Thoracic aorta (tissue), 2 donors: ENCODE measurements at places on chromosomes 16 and 17. TPM values are rescaled to one million over a fixed set of nuclear protein-coding genes. Genes with fewer than 3 reads are reported as not detected.

DNA sequence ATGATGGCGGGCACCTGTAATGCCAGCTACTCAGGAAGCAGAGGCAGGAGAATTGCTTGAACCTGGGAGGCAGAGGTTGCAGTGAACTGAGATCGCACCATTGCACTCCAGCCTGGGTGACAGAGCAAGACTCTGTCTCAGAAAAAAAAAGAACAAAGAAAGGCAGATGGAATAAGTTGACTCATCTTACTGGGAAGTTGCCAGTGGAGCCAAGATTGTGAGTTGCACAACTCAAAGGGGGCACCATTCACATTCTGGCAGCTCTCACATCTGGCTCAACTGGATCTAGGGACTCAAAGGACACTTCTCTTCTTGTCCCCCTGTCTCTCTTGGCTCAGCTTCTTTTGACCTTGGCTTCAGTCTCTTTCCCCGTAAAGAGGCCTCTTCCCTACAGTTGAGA is 53.7 kb upstream of the ETV4 start:
- H3K4me1 ChIP-seq: peaks cover 27% of the 10 kb centered on the region
- DNase-seq: no peak
- no peaks in the 10 kb centered on the region for H3K27me3 ChIP-seq
- H3K36me3 ChIP-seq: no peaks in the 10 kb centered on the region
- H3K4me3 ChIP-seq: no peak overlapping the region
- H3K27ac ChIP-seq: no peak overlapping the region

REXO5 gene
- total RNA-seq: not detected

DNA sequence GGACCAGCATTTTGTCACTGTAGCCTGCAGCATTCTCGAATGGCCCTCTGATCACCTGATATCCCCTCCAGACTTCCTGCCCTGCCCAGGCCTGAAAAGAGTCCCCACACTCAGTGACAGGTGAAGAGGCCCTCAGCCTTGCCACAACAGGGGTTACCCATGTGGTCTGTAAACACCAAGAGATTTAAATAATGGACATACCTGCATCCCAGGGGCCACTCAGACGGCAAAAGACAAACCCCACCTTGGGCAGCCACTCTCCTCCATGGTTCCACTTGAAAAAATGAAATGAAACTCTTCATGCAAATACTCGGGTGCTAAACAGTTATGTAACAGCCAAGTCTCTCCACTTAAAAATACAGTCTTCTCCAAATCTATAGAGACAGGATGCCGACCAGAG is 22.9 kb upstream of the PECAM1 start:
- no peak overlapping the region for H3K27ac ChIP-seq
- H3K27me3 ChIP-seq: no peaks in the 10 kb centered on the region
- H3K4me1 ChIP-seq: peaks cover 4% of the 10 kb centered on the region
- no peaks in the 10 kb centered on the region for H3K36me3 ChIP-seq
- no peak for DNase-seq

- no peak overlapping the region for H3K27ac ChIP-seq
- H3K36me3 ChIP-seq: peaks cover 7% of the 10 kb centered on the region
- no peaks in the 10 kb centered on the region for H3K4me1 ChIP-seq
- no peak for DNase-seq
- no peaks in the 10 kb centered on the region for H3K27me3 ChIP-seq
Observed at GRCh38 chr17:79968116-79968515, 67.6 kb downstream of the TBC1D16 start.

DNA sequence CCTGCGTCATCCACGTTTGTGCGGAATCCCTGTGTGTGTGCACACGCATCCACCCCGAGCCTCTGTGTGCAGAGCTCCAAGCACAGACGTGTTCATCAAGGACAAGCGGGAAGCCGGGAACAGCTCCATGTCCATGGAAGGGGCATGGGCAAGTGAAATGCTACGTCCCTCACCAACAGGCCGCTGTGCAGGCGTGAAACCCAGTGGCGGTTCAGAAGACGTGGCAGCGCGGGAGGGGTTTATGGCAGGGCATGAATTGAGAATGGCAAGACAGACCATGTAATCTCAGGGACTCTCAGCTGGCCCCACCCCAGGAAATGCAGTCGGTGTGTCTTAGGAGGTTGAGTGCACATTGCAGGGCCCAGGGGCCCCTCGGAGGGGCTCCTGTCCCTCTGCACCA is 52.7 kb downstream of the TBC1D16 start:
- H3K27me3 ChIP-seq: no peaks in the 10 kb centered on the region
- no peak for DNase-seq
- H3K4me1 ChIP-seq: peaks cover under 1% of the 10 kb centered on the region
- H3K4me3 ChIP-seq: no peak overlapping the region
- H3K27ac ChIP-seq: no peak overlapping the region

UNKL gene
- 42.8 TPM for total RNA-seq

DNA sequence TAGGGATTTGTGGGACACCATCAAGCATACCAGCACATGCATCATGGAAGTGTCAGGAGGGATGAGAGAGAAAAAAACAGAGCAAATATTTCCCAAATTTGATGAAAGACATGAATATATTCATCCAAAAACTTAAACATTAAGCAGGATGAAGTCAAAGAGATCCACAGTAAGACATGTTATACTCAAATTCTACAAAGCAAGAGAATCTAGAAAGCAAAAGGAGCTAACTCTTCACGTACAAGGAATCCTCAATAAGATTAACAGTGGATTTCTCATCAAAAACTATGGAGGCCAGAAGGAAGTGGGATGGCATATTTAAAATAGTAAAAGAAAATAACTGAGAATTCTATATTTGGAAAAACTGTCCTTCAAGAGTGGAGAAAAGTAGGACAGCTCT is 374.8 kb downstream of the ZFHX3 start:
- H3K4me3 ChIP-seq: no peak overlapping the region
- no peak for DNase-seq
- H3K36me3 ChIP-seq: no peaks in the 10 kb centered on the region
- no peaks in the 10 kb centered on the region for H3K4me1 ChIP-seq
- no peak overlapping the region for H3K27ac ChIP-seq

- no peak for DNase-seq
- H3K27me3 ChIP-seq: no peaks in the 10 kb centered on the region
- H3K27ac ChIP-seq: no peak overlapping the region
- no peaks in the 10 kb centered on the region for H3K4me1 ChIP-seq
Observed at GRCh38 chr17:72390675-72391508, 270.1 kb downstream of the SOX9 start.

GRCh38 chr16:72124761-72125634 is 31.4 kb downstream of the DHX38 start:
- H3K36me3 ChIP-seq: no peaks in the 10 kb centered on the region
- no peak for DNase-seq
- no peak overlapping the region for H3K4me3 ChIP-seq
- no peaks in the 10 kb centered on the region for H3K27me3 ChIP-seq

- H3K4me1 ChIP-seq: peaks cover 6% of the 10 kb centered on the region
- peaks cover 4% of the 10 kb centered on the region for H3K36me3 ChIP-seq
- H3K27ac ChIP-seq: no peak overlapping the region
- peak overlapping the region; percentile 57 for H3K4me3 ChIP-seq
- no peak for DNase-seq
Observed at GRCh38 chr17:76791053-76791980, 53.4 kb downstream of the MFSD11 start.

CIAPIN1 gene
- 25.0 TPM for total RNA-seq

GAS2L2 gene
- total RNA-seq: not detected

DNA sequence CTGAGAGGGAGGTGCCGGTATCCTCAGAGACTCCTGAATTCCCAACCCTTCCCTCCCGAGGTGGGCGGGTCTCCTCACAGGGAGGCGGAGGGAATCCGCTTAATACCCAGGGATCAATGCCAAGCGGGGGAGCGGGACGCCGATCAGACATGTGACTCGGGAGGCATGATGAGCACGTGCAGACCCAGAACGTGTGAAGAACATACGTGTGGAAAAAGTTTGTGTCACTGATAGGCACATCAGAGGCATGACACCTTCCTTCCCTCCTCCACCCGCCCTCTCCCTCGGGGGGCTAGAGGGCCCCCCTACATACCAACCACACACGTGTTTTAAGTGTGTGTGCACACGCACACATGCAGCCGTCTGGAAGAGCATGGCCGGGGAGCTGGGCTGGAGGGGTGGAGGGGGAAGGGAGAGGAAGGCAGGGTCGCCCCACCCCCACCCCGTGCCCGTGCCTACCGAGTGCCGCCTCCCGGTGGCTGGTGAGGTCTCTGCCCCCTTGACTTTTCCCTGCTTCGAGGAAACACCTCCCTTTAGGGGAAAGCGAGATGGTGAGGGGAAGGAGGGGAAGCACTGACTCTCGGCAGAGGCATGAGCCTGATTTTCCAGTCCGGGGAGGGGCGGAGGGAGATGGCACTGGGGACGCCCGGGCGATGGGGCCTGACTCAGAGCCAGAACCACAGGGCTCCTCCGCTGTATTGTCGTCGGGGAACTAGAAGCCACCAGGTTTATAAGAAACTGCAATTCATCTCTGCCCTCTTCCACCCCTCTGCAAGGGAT is 12.1 kb upstream of the TBX21 start:
- peaks cover 11% of the 10 kb centered on the region for H3K4me1 ChIP-seq
- peak overlapping the region; percentile 5 for H3K27ac ChIP-seq
- peak overlapping the region; percentile 43 for H3K4me3 ChIP-seq
- no peaks in the 10 kb centered on the region for H3K36me3 ChIP-seq
- peaks cover 8% of the 10 kb centered on the region for H3K27me3 ChIP-seq

DNA sequence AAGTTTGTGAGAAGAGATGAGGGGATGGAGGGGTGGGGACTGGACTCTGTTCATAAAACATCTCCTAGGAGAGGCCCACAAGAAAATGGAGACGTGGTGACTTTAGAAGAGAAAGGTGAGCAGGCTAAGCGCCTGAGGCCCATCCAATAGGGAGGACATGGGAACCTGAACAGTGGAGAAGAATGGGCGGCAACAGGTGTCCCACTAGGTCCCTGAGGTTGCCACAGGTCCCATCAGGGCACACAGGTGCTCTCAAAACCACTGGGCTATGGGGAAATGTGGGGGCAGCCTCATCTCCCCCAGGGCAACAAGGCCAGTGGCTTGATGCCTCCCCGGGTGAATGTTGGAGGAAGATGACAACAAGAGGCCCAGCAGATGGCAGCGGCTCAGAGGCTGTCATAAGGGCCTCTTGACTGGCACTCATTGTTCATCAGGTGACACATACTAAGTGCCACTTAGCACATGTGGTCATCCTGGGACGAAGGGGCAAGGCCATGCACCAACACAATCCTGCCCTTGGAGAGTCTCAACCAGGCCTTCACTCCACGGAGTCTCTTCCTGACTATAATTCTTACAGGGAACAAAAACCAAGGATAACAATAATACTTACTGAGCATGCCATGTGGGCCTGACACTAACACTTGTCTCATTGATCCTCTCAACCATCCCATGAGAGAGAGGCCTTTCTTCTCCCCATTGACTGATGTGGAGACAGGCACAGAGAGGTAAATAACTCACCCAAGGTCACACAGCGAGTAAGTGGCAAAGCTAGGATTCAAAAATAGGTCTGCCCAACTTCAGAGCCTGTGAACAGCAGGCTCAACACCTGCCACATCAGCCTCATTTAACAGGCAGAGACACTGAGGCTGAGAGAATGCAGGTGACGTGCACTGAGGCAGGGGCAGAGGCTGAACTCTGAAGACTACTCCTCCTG is 38.0 kb downstream of the CUEDC1 start:
- no peak overlapping the region for H3K27ac ChIP-seq
- H3K36me3 ChIP-seq: no peaks in the 10 kb centered on the region
- H3K4me1 ChIP-seq: peaks cover 86% of the 10 kb centered on the region
- no peak for DNase-seq

- H3K27me3 ChIP-seq: no peaks in the 10 kb centered on the region
- no peak for DNase-seq
- H3K4me1 ChIP-seq: no peaks in the 10 kb centered on the region
- H3K4me3 ChIP-seq: no peak overlapping the region
- H3K27ac ChIP-seq: no peak overlapping the region
Observed at GRCh38 chr16:851209-851810, 50.8 kb upstream of the GNG13 start.

- H3K4me1 ChIP-seq: no peaks in the 10 kb centered on the region
- H3K27me3 ChIP-seq: no peaks in the 10 kb centered on the region
- no peak overlapping the region for H3K4me3 ChIP-seq
- no peak for DNase-seq
Observed at GRCh38 chr16:62051942-62052341, 15.7 kb upstream of the CDH8 start.

- H3K4me1 ChIP-seq: peaks cover 29% of the 10 kb centered on the region
- DNase-seq: no peak
- no peaks in the 10 kb centered on the region for H3K36me3 ChIP-seq
- no peak overlapping the region for H3K27ac ChIP-seq
Observed at GRCh38 chr17:12522743-12523183, 142.9 kb upstream of the MYOCD start.

DNA sequence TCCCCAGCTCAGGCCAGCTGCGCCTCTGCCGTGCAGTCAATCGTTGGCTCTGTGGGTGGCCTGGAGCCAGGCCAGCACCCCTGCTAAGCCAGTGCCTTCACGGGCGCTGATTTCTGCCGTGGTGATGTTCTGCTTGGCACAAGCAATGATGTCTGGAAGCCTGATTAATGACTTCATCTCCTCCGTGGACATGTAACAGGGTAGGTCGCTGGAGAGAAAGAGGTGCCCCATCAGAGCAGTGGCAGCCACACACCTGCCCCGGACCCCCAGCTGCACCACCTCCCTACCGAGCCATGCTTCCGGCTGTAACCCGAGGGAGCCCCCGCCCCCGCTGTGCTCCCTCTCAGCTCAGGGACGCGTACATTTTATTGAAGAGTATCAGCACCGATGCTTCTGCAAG is 1.9 kb downstream of the ARL16 start:
- H3K4me3 ChIP-seq: no peak overlapping the region
- H3K4me1 ChIP-seq: peaks cover 24% of the 10 kb centered on the region
- DNase-seq: no peak
- peaks cover 12% of the 10 kb centered on the region for H3K36me3 ChIP-seq
- H3K27me3 ChIP-seq: no peaks in the 10 kb centered on the region

GRCh38 chr17:75319904-75320691 is 30.9 kb upstream of the SLC25A19 start:
- H3K4me3 ChIP-seq: no peak overlapping the region
- H3K36me3 ChIP-seq: peaks cover 41% of the 10 kb centered on the region
- no peak for DNase-seq
- H3K27ac ChIP-seq: no peak overlapping the region
- H3K27me3 ChIP-seq: no peaks in the 10 kb centered on the region

LRRC46 gene
- total RNA-seq: not detected

GRIN2C gene
- 1.4 TPM for total RNA-seq
